ENCODE measurements at places on chromosomes 7 and 10. TPM values are rescaled to one million over a fixed set of nuclear protein-coding genes. Genes with fewer than 3 reads are reported as not detected.
A peak's percentile ranks its signal among the peaks of the same experiment; 100 is the strongest.

The INSYN2A gene
- 3.9 TPM for polyA plus RNA-seq

The SPOCK2 gene
- 189 TPM for polyA plus RNA-seq

The FOXI2 gene
- 4.3 TPM for polyA plus RNA-seq

The ZNF273 gene
- 9.9 TPM for polyA plus RNA-seq

DNA sequence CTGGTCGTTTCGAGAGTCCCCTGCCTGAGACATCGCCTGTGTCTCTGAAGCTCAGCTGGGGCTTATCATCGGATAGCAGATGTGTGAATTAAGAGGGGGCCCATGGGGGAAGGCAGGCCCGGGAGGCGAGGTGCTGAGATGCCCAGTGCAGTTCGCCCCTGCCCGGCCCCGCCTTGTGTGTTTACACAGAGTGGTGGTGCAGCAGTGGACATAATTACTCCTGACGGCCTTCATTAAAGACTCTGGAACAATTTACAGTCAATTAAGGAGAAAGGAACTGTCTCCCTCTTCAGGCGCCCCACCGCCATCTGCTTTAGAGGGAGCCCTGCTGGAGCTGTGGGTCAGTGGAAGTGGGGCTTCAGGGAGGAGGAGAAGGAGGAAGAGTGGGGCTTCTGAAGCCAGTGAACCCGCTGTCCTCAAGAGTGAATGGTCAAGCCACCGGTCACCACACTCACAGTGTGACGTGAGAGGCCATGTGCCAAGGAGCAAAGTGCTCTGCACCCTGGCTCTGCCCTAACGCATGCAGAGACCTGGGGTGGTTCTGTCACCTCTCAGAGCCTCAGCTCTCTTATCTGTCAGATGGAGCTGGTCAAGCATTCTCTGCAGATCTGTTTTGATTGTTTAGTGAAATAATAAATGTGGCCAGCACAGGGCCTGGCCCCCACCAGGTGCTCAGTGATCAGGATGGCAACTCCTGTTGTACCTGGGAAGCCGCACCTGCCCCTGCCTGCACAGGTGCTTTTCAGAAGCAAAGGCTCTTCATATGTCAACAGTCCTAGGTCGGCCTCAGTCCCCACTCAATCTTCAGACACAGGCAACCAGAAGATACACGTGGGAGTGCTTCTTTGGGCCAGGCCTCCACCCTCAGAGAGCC is 65.6 kb downstream of the CDH23 start:
- no peak for DNase-seq

DNA sequence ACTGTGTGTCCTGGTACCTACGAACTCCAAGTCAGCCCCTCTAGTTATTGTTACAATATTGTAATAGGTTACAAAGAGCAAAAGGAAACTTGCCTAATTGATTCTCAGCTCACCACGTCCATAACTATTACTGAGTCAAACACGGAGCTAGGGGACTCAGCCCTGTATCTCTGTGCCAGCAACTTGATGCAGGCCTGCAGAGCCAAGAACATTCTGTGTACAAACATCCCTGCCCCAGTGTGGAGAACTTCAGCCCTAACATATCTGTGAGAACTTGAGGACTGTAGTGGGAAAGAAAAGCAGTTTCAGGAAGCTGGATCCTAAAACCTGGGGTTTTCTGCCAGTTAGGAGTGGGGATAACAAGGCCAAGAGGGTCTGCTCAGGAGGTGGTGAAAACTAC is 114.9 kb upstream of the PRSS58 start:
- no peak for DNase-seq

- no peak for DNase-seq
Measured at GRCh38 chr7:135188298-135188984, 17.9 kb upstream of the CYREN start.

GRCh38 chr7:152436111-152436930 is 518 bp upstream of the KMT2C start:
- DNase-seq, result peak; percentile 85

GRCh38 chr7:151432658-151433521 is 7.1 kb downstream of the CRYGN start:
- no peak for DNase-seq

All from left renal cortex interstitium (tissue), 4 donors.